HuH-7.5 (cell line): ENCODE measurements at places on chromosomes 6 and 20.

DNA sequence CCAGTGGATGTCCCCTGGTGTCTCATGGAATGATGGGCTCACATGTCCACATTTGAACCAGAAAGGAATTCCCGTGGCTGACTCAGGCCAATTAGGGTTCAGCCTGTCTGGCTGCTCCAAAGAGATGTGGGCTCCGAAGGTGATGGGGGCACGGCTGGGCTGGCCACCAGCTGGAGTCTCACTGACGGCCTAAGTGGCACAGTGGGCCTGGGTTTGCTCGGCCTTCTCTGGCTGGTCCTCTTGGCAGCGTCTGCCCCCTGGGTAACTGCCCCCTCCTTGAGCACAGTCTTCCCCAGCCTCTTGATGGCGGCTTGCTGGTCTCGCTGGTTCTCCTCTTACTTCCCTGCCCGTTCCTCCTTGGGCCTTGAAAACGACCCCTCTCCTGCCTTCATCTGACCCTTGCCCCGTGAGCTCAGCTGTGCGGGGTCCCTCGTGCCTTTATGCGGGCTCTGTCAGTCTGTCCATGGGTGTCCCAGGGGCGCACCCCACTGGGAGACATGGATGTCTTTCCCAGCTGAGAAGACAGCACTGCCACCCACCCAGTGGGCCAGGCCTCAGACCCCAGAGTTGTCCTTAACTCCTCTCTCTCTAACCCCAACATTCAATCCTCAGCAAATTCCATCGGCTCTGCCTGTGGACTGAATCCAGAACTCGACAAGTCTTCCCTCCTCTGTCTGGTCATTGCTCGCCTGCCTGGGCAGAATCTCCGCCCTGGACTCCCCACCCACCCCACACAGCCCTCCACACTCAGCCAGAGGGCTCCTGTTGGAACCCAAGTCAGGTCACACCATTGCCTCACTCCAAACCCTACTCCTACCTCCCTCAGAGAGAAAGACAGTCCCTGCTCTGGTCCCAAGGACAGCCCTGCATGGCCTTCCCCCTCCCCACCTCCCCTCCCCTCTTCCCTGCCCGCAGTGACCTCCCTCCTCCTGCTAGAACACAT lies 78.7 kb downstream of the CEBPB start:
- no peak for DNase-seq

DNA sequence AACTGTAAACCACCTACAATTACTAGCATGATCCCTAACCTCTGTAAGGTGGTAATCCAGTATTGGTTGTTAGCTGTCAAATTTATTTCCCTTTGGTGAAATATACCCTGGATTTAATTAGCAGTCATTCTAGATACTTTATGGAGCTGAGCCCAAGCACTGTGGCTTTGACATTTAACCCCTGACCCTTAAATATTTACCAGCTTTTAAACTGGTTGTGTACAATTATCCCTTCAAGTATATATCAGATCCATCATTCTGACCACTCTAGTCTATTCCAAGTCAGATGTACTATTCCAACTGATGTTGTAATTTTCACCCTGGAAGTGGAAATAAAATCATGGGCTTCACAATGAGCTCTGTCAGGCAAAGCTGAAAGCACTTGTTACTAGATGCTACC lies 229.6 kb downstream of the FOXC1 start:
- DNase-seq: no peak

DNA sequence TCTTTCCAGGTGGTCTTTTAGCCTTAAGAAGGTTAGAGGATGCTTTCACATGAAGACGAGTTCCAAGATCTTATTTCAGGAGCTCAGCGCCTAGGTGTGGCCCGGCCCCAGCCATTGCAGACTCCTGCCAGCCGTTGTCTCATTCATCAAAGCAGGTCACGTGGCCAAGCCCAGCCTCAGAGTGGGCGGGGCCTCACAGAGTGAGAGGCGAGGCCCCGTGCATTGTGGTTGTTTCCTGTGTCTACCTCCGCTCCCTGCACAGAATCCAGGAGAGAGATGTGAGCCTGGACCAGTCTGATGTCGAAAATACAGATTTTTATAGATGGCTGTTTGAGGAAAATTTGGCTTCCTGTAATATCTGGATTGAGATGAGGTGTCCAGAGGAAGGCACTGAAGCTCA lies 49.2 kb upstream of the CST5 start:
- no peak for DNase-seq

DNA sequence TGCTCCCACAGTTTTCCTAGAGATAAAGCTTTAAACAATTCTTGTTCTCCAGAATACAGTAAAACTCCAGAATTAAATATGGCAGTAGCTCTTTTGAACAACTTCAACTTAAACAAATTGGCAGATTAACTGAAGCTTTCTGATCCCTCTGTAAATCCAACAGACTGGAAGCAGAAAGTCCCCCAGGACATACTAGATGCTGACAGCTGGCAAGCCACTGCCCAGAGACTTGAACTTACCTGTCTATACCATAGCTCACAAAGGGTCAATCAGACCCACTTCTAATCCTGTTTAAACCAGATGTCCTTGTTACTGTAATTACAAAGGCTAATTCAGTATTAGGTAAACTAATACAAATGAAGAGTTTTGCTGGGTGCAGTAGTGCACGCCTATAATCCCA lies 12.3 kb downstream of the GPLD1 start:
- no peak for DNase-seq

GRCh38 chr6:45483501-45483900 lies 105.8 kb upstream of the SUPT3H start:
- DNase-seq: no peak

DNA sequence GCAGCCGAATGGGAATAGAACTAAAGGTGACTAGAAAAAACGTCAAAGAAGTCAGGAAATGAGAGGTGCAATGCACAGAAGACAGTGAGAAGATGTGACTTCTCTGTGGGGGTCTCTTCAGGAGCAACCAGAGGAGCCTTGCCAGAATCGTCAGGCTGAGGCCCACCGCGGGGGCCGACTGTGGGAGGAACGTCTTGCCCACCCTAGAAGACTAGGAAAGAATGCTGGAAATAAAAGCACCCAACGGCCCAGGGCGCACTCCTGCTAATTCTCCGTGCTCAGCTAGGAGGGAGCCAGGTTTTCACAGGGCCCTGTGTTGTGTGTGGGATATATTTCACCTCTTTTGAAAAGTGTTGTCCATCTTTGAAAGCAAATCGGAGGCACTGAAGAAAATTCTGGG lies 129.2 kb downstream of the SMOC2 start:
- no peak for DNase-seq

GRCh38 chr6:136550330-136551071 lies at the start of gene MAP7:
Gene MAP7, minus strand, starts transcription at chr6:136550422. Its CDS starts 14 bp downstream, at chr6:136550408.
- peak; percentile 61 for DNase-seq

DNA sequence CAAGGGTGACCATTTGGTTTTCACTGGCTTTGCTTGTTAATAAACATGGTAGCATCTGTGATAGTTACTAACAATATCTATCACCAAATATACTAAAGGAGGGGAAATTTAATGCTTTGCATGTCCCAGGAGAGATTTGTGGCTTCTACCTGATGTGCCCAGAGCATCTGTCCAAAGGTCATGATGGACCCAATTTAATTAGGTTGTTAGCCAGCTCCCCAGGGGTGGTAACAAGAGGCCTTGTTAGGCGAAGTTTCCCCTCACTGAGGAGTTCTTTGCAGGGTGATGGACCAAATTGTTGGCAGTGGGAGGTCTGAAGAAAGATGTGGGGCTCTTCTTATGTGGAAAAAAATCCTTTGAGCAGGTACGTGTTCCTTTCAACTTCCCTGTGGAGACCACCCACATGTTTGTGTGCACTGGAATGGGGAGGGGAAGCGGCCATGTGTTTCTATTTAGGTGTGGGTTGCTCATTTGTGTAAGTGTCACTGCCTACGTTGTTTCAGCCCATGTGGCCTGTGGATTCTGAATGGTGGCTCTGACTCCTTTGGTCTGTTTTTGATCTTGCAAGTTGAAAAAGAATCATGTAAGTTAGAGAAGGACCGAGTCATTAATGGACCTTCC lies 137.6 kb downstream of the CLIC5 start:
- DNase-seq: no peak

DNA sequence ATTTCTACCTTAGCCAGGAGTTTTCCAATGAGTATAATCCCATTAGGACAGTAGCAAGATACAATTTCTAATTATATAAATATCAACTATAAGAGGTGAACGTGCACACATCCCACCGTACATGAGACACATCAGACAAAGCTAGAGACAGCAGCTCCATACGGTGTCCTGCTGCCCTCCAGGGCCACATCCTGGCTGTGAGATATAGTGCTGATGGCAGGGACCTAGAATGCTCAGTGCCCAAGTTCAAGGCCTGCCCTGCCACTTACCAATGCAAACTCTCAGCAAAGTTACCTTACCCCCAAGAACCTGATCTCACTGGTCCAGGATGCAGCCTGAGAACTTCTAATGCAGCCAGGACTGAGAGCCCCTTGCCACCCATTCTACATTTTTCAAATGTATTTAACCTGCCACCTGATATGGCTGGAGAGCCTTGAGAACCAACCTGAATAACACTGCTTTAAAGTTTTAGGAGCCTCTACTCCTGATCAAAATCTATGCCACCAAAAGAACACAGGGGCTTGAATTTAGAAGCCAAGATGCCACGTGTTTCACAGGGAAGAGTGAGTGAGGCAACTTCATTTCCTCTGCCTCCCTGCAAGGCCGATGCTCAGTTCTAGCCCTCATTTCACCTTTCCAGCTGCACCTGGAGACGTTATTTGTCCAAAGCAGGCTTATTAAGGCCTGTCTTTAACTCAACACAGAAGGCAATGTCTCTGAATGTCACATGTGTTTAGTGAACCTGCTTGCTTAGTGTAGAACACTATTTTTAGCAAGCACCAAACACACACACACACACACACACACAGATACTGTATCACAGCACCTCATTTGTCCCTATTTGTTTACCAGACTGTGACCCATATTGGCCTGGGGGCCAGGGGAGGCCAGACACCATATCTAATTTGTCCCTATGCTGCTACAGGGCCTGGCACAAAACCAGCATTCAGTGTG lies 6.1 kb downstream of the NFATC2 start:
- DNase-seq: no peak

GRCh38 chr6:105087571-105088211 lies 92.1 kb downstream of the POPDC3 start:
- no peak for DNase-seq

GRCh38 chr6:39369987-39370386 lies 47.5 kb upstream of the KCNK16 start:
- no peak for DNase-seq

DNA sequence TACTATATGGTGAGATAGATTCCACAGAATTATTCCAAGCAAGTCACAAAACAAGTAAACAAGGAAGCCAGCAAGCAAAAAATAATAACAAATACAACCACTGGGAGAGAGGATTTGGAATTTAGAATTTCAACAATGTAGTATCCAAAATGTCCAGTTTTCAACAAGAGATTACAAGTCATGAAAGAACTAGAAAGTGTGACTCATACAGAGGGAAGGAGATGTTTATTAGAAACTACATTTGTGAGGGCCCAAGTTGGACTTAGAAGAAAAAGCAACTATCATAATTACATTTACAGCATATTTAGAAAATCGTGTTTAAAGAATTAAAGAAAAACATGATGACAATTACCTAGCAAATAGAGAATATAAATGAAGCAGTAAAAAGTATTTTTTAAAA lies 494.6 kb upstream of the ID4 start:
- DNase-seq: no peak

DNA sequence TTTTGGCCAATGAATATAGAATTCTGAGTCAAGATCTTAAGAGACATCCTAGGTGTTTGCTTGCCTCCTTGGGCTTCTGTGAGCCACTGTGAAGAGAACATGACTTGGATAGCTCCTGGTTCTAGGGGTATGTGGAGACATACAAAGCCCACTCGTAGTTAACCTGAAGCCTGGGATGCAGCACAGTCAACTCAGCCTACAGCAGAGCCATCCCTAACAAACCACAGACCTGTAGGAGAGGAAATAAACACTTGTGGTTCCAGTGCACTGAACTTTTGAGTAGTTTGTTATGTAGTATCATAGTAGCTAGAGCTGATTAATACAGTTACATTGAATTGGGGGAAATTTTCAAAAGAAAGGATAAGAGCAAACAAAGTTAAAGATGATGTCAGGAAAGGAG lies 474.4 kb upstream of the HSF2 start:
- DNase-seq: no peak

DNA sequence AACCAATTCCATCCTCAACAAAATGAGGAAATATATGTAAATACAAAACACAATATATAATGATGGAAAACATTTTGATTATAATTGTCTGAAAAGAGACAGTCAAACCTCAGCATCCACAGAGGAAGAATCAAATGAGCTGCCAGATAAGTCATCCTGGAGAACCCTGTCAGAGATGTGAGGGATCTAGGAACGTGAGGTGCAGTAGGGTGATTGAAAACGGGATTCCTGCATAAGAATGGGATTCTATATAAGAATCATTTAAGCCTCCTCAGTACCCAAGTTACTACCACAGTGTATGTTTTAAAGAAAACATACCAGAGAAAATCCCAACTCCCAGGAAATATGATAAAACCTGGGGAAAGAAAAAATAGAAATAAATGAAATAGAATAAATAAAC lies 690.5 kb downstream of the FRK start:
- DNase-seq: no peak

GRCh38 chr20:53767206-53767930 lies 173.7 kb upstream of the ZNF217 start:
- no peak for DNase-seq

GRCh38 chr6:131950767-131951575 lies at the start of gene CCN2:
Gene CCN2, minus strand, starts transcription at chr6:131951372. Its CDS starts 200 bp downstream, at chr6:131951172.
- DNase-seq: peak; percentile 88

- no peak for DNase-seq
Observed at GRCh38 chr6:33015798-33016197, 6.4 kb upstream of the HLA-DOA start.

DNA sequence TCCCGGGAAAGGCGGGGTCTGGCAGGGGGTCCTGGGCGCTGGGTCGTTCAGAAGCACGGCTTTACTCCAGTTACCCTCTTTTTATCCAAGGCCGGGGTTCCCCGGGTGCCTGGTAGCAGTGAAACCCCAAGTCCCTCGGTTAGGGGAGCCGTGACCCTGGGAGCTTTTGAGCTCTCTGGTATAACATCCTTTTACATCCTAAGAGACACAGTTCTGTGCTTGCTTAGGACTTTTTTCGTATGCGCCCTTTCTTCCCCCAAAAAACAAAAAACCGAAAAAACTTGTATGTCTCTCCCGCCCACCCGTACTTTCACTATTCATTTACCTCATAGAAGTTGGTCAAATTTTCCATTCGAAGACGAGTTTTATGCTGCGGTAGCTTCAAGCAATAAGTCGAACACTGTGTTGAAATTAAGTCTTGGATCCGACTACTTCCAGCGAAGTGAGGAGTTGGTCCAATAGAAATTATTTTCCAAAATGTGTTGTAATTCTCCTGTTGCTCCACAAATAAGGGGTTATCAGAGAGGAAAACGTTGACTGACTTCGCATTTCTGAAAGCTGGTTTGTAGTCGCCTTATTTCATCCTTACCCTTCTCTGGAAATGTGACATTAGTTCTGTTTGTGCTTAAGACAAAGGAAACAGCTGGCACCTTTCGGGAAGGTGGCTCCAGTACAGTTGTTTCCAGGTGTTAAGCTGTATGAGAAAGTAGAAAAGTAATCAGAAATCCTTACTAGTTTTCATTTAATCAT lies 816 bp upstream of the MAN1A1 start:
- peak; percentile 25 for DNase-seq
